ENCODE measurements at places on chromosomes 2 and 18.

- no peak for DNase-seq
Measured at GRCh38 chr2:160345071-160345764, 145.1 kb upstream of the ITGB6 start.

DNA sequence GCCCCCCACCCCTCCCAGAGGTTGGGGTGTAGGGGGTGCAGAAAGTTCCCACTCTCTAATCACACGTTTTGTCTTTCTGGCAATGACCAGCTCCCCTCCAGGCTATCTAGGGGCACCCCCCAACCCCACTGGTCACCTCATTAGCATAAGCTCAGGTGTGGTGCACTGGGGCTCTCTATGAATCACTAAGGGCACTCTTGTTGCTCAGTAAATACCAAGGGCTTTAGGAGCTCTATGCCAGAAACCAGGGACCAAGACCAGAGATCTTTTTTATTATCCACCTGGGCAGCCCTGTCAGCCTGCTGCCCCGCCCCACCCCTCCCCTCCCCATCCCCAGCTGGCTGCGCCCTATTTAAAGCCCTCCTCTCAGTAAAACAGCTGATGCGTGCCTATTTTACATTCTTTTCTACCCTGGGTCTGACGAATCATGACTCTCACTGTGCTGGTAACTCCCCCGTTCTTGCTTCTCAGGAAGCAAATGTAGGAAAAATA lies 24.3 kb downstream of the NCK2 start:
- no peak for DNase-seq

GRCh38 chr2:113875135-113875534 lies 14.8 kb upstream of the ACTR3 start:
- DNase-seq = no peak

GRCh38 chr2:205754924-205755321 lies 72.6 kb downstream of the NRP2 start:
- DNase-seq = no peak

- peak; percentile 15 for DNase-seq
Measured at GRCh38 chr2:148517296-148517695, 127.3 kb upstream of the EPC2 start.

All from cerebellum (tissue), 4 donors.